Fibroblast of skin of back (primary cell): ENCODE measurements at places on chromosomes 1 and 21.

- DNase-seq = peak; percentile 54
Measured at GRCh38 chr1:48830715-48831114, 54.0 kb upstream of the BEND5 start.

GRCh38 chr1:180530501-180530900 lies 28.1 kb upstream of the ACBD6 start:
- DNase-seq = peak; percentile 72

DNA sequence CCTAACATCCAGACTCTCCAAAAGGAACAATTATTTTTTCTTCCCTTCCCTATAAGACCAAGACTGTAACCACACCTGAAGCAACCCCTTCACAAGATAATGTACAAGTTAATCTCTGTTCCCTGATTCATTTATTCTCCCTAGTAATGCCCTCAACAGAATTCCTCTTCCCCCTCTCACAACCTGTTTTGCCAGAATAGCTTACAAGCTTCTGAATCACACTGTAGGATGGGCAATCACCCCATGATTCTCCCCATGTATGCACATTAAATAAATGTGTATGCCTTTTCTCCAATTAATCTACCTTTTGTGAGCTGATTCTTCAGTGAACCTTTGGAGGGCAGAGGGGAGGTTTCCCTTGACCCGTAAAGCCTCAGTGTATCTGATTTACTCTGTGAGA lies 20.9 kb upstream of the RNF11 start:
- no peak for DNase-seq

DNA sequence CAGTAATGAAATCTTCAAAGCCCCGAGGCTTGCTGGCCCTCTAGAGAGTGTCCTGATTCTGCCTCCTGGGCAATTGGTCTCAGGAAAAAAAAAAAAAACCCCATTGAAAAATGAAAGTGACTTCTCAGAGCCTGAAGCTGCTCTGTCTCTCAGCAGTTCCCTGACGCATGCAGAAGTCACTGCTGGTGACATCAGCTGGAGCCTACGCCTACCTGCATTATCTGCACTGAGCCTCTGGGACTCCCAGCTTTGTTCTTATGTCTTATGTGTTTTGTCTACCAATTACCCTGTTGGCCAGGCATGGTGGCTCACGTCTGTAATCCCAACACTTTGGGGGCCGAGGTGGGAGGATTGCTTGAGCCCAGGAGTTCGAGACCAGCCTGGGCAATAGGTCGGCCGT lies 10.1 kb upstream of the SLC25A33 start:
- DNase-seq = peak; percentile 21

GRCh38 chr1:101995984-101996745 lies 561 bp downstream of the OLFM3 start:
- DNase-seq = no peak

- no peak for DNase-seq
Measured at GRCh38 chr1:32960819-32961355, 3.7 kb downstream of the RNF19B start.

- DNase-seq = no peak
Measured at GRCh38 chr1:162347281-162347680, 29.4 kb downstream of the SPATA46 start.

GRCh38 chr1:40385437-40386358 lies 12.2 kb downstream of the SMAP2 start:
- no peak for DNase-seq

DNA sequence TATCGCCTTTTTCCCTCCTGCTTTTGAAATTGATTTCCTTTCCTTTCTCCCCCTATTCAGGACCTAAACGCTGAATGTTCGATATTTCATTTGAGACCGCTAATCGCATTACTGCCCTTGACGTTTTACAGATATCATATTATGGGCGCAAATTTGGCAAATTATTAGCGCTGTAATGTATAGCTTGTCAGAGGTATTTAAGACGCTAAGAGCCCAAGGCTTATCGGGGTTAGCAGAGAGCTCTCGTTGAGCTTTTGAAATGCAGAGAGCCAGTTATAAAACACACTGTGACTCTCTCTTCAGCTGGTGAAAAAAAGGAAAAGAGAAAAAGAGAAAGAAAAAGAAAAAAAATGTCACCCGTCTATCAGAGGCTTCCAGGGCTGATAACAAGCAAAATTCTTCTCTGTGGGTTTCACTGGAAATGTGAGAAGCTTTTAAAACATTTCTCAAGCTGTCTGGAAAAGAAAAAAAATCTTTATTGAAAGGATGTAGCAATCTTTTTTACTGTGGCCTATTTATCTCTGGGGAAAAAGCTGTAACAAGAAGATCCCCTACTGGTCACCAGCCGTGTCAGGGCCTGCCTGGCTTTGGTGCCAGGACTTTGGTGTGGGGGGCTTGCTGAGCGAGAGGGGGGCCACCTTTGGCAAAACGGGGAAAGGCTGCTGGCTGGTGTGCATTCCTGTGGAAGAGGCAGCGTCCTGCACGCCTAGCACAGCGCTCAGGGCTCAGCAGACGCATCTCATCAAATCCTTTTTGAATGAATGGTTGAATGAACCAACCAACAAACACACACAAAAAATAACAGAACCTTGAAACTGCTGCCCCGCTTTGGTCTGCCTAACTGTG lies 119.8 kb downstream of the RNF220 start:
- DNase-seq = no peak

DNA sequence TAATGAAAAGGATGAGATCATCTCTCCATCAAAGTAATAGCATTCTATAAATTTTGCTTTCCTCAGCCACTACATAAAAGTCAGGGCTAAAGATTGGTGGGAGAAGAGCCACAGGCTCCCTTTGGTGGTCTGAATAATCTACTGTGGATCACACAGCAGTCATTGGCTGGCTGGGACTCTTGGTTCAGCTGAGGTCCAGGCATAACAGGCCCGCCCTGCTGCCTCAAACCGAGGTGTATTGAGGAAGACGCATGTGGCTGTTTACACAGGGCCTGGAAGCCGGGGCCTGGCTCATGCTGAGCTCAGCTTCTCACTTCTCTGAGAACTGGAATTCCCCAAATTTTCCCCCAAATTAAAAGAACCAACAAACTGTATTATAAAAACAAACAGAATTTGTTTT lies 139.2 kb downstream of the PTPRC start:
- no peak for DNase-seq

DNA sequence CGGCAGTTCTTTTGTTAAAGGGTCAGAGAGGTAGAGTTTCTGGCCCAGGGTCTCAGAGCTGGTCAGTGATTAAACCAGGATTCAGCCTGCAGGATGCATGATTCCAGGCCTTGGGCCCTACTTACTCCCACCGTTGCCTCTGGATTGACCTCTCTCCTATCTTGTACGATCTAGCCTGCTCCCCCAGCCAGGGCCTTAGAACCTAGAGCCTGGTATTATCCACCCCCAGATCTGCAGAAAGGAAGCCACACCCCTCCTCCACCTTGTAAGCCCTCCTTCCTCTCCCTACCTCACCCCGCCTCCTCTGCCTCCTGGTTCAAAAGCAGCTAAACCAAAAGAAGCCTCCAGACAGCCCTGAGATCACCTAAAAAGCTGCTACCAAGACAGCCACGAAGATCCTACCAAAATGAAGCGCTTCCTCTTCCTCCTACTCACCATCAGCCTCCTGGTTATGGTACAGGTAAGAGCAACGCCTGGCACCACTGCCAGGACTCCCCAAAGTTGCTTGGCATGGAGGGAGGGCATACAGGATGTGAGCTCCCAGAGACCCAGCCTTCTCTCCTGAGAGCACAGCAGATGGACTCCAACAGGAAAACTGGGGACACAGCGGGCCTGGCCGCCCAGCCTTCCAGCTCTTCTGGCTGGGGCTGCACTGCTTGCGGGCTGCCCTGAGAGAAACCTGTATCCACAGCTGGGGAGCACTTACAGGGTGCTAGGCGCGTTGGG lies at the start of gene CD52:
Gene CD52 (plus strand): TSS at position 347 of the 726 bp plus-strand sequence. CDS start 60 bp downstream, at position 407.
- DNase-seq = no peak

DNA sequence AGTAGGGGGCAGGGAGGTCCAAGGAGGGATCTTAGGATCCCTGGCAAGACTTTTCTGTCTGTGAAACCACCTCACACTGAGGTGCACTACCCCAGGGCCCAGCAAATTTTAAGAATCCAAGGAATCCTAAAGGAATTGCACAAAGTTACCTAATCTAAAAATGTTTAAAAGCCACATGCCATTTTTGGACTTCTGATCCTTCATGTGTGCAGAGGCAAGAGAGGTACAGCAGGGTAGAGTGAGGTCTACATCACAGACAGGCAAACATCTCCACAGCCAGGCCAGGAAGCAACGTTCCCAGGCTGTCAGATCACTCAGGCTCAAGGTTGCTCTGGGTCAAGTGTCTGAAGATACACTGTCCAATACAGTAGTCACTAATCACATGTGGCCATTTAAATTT lies 324.6 kb upstream of the DUSP10 start:
- no peak for DNase-seq

DNA sequence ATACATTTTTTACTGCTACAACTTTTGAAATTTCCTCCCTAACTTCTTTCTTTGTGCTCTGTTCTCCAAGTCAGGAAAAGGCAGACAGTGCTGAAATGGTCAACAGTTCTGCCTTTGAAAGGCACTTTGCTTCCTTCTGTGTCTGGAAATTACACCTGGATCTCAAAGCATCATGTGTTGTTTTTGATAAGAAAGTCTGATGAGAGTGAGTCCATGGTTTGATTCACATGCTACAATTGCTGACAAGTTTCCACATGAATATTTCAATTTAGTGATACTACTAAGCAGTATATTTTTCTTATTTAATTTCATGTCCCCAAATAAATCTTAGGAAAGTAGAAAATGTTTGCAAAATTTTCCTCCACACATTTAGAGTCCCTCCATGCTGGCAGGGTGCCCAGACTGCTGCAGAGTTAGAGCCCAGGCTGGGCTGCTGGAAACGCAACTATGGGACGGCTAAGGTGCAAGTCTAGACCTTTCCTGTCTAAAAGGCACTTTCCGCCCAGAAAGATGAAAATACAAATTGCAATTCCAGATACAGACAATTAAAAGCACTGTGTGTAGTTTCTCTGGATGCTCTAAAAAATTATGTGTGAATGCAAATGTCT lies 96.6 kb upstream of the RUNX1 start:
- no peak for DNase-seq

- no peak for DNase-seq
Measured at GRCh38 chr1:9903801-9904527, 6.1 kb downstream of the CTNNBIP1 start.

- DNase-seq = peak; percentile 20
Measured at GRCh38 chr1:9960706-9961562, 17.7 kb downstream of the NMNAT1 start.

DNA sequence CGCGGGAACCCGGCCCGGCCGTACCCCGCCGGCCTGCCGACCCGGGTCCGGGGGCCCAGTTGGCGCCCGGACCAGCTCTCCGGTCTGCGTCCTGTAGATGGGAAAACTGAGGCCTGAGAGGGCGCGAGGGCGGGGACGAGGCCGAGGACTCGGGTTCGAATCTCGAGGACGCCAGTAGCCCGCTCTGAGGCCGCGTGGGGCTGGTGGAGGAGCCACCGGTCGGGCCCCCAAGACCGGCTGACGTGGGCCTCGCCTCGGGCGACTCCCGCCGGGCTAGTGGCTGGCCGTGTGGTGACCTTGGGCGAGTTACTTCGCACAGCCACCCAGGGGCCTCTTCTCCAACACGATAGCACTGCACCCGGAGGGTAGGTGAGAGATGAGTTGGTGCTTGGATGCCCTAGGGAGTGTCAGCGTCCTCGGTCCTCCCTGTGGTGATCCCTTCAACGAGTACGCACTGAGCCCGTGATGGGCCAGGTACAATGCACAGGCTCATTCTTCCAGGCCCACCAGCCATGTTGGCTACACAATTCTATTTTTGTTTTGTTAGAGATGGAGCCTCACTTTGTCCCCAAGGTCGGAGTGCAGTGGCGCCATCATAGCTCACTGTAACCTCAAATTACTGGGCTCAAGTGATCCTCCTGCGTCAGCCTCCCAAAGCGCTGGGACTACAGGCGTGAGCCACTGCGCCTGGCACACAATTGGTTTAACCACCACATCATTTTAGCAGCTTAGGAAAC lies 404 bp upstream of the SCMH1 start:
- no peak for DNase-seq

GRCh38 chr1:155294520-155295182 lies 6.6 kb downstream of the PKLR start:
- DNase-seq = no peak

DNA sequence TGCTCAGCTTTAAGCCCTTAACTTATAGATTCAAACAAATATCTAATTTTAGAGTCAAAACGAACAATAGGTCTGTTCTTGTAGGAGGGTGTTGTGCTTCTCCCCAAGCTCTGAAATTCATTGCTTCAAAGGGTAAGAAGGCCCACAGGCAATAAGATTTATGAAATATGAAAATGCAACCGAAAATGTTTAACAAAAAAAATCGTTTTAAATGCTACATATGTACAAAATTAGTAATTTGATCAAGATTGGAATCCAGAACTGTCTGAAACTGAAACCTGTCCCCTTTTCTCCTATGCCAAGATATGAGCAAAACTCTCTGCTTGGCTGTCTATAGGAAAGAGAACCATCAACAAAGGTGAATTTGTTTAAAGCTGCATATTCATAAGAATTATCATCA lies 534.3 kb downstream of the PLPP3 start:
- DNase-seq = no peak

- DNase-seq = peak; percentile 10
Measured at GRCh38 chr1:5992814-5993555, 760 bp upstream of the NPHP4 start.

DNA sequence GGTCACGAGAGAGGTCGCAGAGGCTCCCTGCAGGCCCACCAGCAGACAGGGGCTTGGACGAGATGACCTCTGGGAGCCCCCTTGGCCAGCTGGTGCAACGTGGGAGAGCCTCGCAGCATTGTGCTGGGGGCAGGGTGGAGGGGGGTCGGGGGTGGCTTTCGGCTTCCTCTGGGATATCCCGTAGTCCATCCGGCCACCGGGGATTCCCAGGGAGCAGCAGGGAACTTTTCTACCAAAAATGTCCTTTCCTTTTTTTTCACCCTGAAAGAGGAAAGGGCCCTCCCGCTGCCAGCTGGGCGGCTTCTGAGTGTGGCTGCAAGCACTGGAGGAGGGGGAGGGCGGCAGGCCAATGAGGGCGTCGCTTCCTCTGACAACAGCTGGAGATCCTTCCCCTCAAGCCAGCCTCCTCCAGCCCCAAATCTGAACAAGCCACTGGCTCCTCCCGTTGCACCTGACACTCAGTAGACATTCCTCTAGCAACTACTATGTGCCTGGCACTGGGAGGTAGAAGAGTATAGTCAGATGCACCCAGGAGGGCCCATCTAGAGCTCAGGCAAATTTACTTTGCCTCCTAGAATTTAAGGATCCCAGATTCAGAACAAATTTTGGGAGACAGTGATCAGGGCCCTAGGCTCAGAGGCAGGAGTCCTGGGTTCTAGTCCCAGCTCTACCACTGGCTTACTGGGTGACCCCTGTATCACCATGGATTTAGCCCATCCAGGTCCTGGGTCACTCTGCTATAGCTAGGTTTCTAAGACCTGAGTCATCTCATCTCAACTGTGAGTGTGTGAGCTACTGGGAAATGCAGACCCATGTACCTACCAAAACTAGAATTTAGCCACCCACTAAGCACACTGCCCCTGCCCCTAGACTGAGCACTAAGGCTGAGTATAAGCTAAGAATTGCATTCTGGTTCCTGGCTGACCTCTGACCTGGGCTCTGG lies 2.7 kb downstream of the MOB3C start:
- peak; percentile 68 for DNase-seq
